ENCODE measurements at places on chromosomes 2 and 18.

DNA sequence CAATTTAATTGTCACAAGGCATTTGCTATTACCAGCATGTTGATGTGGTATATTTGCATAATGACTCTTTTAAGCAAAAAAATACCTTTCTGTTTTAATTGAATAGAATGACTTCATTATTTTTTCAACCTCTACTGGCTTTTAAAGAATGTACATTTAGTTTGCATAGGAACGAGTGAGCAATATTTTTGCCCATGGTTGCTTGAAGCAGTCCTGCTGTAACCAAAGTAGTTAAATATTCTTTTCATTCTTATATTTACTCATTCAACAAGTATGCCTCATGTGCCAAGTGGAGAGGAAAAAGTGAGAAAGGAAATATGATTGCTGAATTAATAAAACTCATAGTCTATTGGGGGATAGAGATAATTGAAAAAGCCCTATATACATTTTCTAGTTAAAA lies 184.7 kb downstream of the DSEL start:
- no peak for DNase-seq

DNA sequence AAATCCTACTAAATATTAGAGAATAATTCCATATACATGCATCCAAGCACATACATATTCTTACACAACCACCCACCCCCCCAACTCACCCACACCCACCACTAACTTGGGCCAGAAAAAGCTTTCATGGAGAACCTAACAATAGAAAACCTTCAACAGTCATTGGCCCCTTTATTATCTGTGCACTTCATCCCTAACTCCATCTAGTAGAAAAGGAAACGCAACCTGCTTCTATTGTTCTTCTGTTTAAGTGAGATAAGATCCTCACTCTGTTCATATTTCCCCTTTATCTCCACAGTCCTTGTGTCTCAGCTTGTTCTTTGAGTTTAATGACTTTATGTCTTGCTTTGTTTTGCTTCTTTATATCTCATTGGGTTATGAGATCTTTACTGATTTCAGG lies 1740.2 kb upstream of the CELF4 start:
- DNase-seq = no peak

DNA sequence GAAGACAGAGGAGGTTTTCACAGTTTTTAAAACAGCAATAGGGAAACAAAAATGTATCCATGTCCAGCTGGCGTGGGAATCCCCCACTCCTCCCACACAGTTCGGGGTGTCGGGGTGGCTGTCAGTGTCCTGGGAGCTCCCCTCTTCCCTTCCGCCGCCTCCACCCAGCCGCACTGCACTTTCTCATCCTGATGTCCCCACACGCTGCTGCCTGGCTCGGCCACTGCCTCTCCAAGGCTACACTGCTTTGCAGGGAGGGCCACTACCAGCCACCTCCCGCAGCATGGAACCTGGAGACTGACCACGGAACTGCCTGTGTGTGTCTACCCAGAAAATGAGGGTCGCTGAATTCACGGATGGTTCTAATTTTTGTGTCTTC lies 138.7 kb upstream of the CTDP1 start:
- no peak for DNase-seq

DNA sequence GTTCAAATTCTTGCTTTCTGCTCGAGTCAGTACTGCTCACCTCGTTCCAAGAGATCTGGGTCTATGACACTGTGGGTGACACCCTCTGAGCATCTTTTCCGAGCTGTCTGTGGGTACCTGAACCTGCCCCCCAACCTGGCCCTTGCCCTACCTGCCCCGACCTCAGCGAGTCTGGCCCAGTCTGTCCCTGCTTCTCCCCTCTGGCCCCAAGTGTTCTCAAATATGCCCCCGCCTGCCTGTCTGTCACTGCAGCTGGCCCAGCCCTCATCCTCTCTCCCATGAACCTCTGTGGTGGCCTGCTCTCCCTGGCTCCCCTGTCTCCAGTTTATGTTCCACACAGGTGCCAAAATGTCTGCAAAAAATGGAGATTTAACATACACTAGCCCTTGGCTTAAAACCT lies 11.8 kb downstream of the IL1R1 start:
- no peak for DNase-seq

DNA sequence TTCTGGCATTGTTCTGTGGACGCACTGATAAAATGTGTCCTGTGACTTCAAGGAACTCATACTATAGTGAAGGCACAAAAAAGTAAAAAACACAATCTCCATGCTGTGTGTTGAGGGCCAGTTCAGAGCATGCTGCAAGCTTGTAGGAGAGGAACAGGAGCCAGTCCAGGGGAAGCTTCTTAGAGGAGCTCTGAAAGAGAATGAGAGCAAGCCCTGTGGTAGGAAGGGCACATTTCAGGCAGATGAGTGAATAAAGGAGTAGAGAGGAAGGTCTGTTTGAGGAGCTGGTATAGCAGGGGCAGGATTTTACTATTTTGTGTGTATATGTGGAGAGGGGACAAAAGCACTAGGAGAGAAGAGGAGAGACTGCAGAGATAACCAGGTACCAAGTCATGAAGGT lies 478.3 kb downstream of the ZEB2 start:
- no peak for DNase-seq

- no peak for DNase-seq
Observed at GRCh38 chr2:226548732-226549131, 250.9 kb downstream of the IRS1 start.

DNA sequence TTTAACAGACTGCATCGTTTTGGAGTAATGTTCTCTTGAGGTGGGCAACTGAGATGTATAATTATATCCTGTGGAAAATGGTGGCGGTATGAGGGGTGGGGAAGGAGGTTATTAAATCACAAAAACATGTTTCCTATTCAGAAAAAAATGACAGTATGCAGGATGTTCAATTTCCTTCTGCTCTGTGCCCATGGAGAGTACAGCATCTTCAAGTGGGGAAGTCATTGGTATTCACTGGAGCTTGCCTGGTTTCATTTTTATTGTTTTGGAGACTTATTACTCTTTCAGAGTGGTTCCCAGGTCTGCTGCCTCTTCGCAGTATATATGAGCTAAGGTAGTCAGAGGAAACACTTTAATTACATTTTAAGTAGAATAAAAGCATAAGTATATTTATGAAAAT lies 318.8 kb upstream of the RAB12 start:
- DNase-seq = no peak

DNA sequence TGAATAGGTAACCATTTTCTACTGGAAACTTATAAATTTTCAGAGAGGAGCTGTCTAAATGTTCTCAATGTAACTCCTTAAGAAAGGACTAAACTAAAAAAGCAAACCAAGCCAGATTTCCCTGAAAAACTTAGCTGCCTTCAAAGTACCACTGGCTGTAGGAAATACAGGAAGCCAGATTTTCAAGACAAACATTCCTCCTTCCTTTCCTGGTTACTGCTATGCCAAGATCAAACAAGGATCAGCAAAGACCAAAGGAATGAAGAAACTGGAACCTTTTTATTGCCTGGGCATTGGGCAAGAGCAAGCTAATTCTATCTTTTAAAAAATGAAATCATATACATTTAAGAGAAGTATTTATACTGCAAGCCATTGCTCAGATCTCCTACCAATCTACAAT lies 212.7 kb downstream of the DYM start:
- DNase-seq = no peak

GRCh38 chr2:217086038-217086522 lies 226.2 kb upstream of the TNP1 start:
- no peak for DNase-seq

DNA sequence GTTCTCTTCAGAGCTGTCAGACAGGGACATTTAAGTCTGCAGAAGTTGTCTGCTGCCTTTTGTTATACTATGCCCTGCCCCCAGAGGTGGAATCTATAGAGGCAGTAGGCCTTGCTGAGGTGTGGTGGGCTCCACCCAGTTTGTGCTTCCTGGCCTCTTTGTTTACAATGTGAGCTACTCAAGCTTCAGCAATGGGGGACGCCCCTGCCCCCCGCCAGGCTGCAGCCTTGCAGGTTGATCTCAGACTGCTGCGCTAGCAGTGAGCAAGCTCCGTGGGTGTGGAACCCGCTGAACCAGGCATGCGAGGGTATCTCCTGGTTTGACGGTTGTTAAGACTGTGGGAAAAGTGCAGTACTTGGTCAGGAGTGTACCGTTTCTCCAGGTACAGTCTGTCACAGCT lies 24.0 kb upstream of the PAIP2B start:
- DNase-seq = no peak

DNA sequence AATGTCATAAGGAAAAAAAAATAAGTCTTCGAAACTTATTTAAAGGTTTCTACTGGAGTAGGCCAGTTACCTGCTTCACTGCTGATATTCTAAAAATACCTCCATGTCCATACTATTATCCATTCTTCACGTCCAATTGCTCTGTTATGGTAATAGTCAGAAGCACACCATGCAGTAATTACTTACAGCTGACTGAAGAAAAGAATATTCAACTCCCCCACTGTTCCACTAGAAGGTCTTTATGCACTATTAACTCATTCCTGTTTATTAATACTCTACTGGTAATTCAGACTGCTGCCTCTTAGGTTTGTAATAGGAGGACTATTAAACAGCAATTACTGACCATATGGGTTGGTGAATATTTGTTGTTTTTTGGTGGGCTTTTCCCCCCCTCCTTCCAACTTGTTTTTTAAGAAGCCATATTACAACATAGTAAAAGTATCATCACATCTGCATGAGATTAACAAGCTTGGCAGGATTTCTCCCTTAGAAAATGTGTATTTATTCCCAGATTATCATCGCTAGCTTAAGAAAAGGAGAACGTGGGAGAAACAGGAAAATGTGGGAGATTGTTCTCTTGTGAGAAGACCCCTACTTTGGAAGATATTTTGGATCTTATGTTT lies 806.4 kb upstream of the FANCL start:
- DNase-seq = no peak

DNA sequence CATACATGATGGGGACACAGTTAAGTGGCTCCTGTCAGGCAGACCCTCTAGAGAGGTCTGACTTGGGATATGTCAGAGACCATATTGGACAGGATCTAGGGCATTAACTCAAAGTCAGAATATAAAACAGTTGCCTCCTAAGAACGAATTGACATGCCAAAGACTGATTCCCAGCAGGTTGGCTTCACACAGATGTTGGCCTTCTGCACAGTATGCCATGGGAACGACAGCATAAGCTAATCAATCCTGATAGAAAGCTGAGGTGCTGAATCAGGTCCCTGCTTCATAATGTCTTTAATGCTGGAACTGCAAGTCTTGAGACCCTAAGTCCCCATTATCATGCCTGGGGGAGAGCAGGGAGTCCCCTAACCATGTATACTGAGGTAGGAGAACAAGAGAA lies 165.1 kb downstream of the SRBD1 start:
- no peak for DNase-seq

DNA sequence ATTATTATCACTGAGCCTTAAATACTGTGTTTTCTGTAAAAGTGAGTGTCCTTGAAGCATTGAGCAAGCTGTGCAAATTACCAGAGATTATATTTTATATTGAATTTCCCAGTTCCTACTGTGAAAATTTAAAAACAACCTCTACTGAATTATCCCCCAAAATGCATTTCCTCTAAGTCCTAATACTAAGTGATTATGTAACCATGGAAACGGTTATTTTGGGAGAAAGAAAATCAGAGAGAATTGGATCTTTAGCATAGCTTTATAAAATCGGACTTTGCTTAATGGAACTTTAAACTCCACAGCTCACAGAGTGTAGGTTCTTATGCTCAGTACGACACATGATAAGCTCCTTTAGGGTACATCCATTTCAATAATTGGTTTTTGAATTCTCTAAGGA lies 19.3 kb upstream of the CHMP1B start:
- no peak for DNase-seq

GRCh38 chr2:43100883-43101662 lies 125.3 kb downstream of the ZFP36L2 start:
- DNase-seq = no peak

- no peak for DNase-seq
Observed at GRCh38 chr18:50662775-50663383, 103.0 kb downstream of the MAPK4 start.

DNA sequence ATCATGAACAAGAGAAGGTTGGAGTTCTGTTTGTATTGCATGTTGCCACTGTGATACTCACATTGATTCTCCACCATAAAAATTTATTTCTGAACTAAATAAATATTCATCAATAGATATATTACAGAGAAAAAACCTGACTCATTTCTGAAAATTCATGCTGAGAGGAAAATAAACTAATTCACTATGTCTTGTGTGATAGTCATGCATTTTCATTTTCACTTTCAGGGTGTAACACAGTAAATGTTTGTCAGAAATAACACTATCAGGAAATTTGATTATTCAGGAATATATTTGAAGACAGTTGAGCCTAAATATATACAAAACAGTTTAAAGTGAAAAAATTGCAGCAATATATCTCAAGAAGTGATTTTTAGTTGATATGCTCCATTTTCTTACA lies 335.2 kb downstream of the KCNJ3 start:
- no peak for DNase-seq

GRCh38 chr2:144580521-144581161 lies 60.7 kb upstream of the ZEB2 start:
- no peak for DNase-seq

- no peak for DNase-seq
Observed at GRCh38 chr2:59390581-59390980, 1149.5 kb upstream of the FANCL start.

- DNase-seq = no peak
Observed at GRCh38 chr2:70987386-70987785, 7.3 kb downstream of the TEX261 start.

GRCh38 chr2:179991344-179991743 lies 15.8 kb downstream of the CWC22 start:
- no peak for DNase-seq

DNA sequence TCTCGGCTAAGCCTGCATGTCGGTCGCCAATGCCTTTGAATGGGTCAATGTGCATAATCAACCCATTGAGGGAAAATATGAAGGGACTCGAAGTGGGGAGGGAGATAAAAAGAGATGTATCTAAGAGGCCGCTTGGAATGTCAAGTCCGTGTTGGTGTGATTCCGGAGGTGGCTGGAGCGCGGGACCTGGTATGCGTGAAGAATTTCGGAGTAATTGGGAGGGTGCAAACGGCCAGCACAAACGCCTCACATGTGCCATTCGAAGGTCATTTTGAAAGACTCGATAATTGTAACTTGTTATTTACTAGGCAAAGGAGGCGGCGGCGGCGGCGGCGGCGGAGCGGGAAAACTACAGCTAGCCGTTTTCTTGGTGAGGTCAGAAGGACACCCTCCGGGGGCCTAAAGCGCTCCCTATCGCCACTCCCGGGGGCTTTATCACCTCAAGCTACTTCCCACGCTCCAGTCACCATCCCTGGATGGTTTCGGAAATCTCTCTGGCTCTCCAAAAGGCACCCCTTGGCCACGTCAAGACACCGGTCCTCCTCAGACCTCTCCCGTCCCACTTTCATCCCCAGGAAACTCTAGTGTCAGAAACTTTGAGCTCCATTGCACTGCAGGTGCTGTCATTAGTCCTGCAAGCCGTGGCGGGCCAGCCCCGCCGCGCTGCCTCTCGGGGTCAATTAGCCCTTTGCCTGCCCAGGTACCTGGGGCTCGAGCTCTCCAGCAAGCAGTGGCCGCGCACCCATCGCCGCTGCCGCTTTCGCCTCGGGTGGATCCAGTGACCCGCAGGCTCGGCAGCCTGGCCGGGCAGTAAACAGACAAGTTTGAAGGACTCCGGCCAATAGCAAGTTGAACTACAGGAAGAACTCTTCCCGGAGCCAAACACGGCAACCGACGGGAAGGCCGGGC lies 1.5 kb downstream of the ERBB4 start:
- no peak for DNase-seq

Data from AG09309 (cell line).